Dermis microvascular lymphatic vessel endothelial cell (primary cell): ENCODE measurements at places on chromosomes 1 and 21. TPM values are rescaled to one million over a fixed set of nuclear protein-coding genes. Genes with fewer than 3 reads are reported as not detected.

The NENF gene
- 4.6 and 9.6 TPM in 2 replicates for total RNA-seq

The SLC16A4 gene
- total RNA-seq, result 0.13 and 0.25 TPM in 2 replicates

The THEM5 gene
- not detected in 2 replicates for total RNA-seq

The GPR3 gene
- total RNA-seq, result 0.39 and 0.51 TPM in 2 replicates

The CRP gene
- not detected in 2 replicates for total RNA-seq

The OR6N1 gene
- total RNA-seq, result not detected in 2 replicates

The ATP1A4 gene
- total RNA-seq, result not detected in 2 replicates

The HAO2 gene
- total RNA-seq, result under 0.01 TPM in 1 of 2 replicates, not detected in the other

The S100A14 gene
- 0.13 and 0.51 TPM in 2 replicates for total RNA-seq
